ENCODE measurements at places on chromosomes 4 and X. TPM values are rescaled to one million over a fixed set of nuclear protein-coding genes. Genes with fewer than 3 reads are reported as not detected.

The TIGD4 gene
- total RNA-seq = 0.30 TPM

The CRLF2 gene
- total RNA-seq = 0.42 TPM

The NXF2 gene
- not detected for total RNA-seq

The CT55 gene
- total RNA-seq = not detected

The MEPE gene
- not detected for total RNA-seq

The GAGE12F gene
- total RNA-seq = not detected

The SYAP1 gene
- 28.3 TPM for total RNA-seq

The F9 gene
- total RNA-seq = not detected

DNA sequence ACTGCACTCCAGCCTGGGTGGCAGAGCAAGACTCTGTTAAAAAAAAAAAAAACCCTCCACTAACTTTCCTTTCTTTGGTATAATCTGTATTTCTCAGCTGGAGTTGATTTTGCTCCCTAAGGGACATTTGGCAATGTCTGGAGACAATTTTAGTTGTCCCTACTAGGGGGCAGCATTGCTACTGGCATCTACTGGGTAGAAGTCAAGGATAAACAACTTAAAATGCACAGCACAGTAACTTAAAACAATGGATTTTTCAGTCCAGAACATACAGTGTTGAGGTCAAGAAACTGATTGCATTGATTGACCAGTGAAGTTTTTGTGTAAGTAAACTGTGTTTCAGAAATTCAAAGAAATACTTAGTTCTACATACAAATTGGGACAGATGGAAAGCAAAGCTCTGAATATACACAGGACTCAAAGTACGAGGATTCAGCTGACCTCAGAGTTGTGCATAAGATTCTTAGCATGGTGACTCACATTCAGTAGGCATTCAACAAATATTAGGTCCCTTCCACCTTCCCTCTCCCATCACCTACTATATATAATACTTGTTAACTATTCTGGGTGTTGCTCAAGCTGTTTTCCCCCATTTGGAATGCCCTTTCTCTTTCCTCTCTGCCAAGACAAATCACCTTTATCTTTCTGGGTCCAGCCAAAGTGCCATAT is 8.8 kb downstream of the DDX53 start:
- H3K27me3 ChIP-seq = no peaks in the 10 kb centered on the region
- no peak overlapping the region for H3K27ac ChIP-seq
- no peak for DNase-seq
- no peaks in the 10 kb centered on the region for H3K4me1 ChIP-seq

DNA sequence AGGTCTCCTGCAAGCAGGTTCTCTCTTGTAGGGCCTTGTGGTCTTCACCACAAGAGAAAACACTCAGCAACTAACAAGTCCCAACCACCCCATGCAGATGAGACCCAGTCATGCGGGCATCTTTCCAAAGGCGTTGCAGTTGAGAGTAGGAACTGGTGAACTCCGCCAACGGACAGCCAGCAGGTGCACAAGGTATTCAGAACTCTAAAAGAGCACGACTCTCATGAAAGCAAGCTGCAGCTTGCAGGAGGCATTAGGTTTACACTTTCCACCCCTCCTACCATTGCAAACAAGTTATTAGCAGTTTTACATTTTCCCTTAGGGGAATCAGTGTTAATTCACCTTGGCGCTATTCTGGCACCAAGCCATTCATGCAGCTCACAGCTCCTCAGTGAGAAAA is 173.4 kb upstream of the KIT start:
- no peaks in the 10 kb centered on the region for H3K4me1 ChIP-seq
- no peak overlapping the region for H3K27ac ChIP-seq
- no peaks in the 10 kb centered on the region for H3K36me3 ChIP-seq
- no peak overlapping the region for H3K4me3 ChIP-seq

DNA sequence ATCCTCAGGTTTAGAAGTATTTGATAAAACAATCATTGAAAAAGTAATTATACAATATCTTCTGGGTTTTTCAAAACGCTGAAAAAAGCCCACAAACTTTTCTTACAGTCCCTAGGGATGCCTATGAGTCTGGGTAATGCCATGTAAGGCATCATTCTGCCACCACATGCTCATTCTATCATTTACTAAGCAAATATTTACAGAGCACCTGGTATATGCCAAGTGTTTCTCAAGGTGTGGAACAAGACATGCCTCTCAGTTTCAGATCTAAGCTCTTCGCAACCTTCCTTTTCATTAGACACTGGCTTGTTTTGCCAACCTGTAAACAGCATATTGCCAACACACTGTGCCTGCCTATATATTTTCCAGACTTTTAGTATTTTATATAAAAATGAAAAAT is 17.7 kb downstream of the MID1 start:
- no peaks in the 10 kb centered on the region for H3K36me3 ChIP-seq
- H3K27ac ChIP-seq = no peak overlapping the region

- H3K36me3 ChIP-seq = no peaks in the 10 kb centered on the region
- H3K27me3 ChIP-seq = no peaks in the 10 kb centered on the region
- H3K27ac ChIP-seq = no peak overlapping the region
- H3K4me1 ChIP-seq = peaks cover 18% of the 10 kb centered on the region
- no peak overlapping the region for H3K4me3 ChIP-seq
Measured at GRCh38 chr4:118758293-118758692, 73.1 kb downstream of the METTL14 start.

GRCh38 chr4:138538743-138539142 is 296.6 kb upstream of the SLC7A11 start:
- H3K27ac ChIP-seq = no peak overlapping the region
- H3K4me1 ChIP-seq = peaks cover 2% of the 10 kb centered on the region
- H3K27me3 ChIP-seq = no peaks in the 10 kb centered on the region
- no peaks in the 10 kb centered on the region for H3K36me3 ChIP-seq
- no peak overlapping the region for H3K4me3 ChIP-seq

- H3K4me3 ChIP-seq = no peak overlapping the region
- H3K4me1 ChIP-seq = no peaks in the 10 kb centered on the region
- DNase-seq = no peak
- H3K36me3 ChIP-seq = no peaks in the 10 kb centered on the region
- H3K27ac ChIP-seq = no peak overlapping the region
- no peaks in the 10 kb centered on the region for H3K27me3 ChIP-seq
Measured at GRCh38 chrX:20254712-20255299, 11.9 kb downstream of the RPS6KA3 start.

GRCh38 chrX:10239611-10240064 is 82.9 kb downstream of the CLCN4 start:
- H3K36me3 ChIP-seq = no peaks in the 10 kb centered on the region
- H3K4me1 ChIP-seq = no peaks in the 10 kb centered on the region
- no peak for DNase-seq
- H3K27me3 ChIP-seq = no peaks in the 10 kb centered on the region

DNA sequence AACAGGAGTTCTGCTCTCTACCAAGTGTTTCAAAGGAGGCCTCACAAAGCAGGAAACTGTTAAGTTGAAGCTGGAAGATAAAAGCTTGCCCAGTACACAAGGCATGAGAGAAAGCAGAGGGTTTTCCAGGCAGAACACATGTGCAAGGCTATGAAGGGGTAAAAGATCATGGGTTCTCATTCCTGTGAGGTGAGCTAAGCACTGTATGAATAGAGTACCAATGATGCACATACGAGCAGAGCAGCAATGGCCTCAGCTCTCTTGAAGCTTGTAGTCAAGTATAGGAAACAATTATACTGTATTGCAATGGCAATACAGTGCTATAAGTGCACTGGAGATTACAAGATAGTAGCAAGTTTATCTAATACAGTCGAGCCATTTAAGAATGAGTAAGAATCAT is 18.0 kb downstream of the TTC29 start:
- no peak overlapping the region for H3K4me3 ChIP-seq
- H3K27me3 ChIP-seq = no peaks in the 10 kb centered on the region
- no peaks in the 10 kb centered on the region for H3K4me1 ChIP-seq
- no peak for DNase-seq
- no peak overlapping the region for H3K27ac ChIP-seq

- DNase-seq = no peak
- no peaks in the 10 kb centered on the region for H3K36me3 ChIP-seq
- H3K4me1 ChIP-seq = no peaks in the 10 kb centered on the region
- no peak overlapping the region for H3K4me3 ChIP-seq
- H3K27ac ChIP-seq = no peak overlapping the region
Measured at GRCh38 chrX:111191598-111191997, 78.7 kb downstream of the CAPN6 start.

DNA sequence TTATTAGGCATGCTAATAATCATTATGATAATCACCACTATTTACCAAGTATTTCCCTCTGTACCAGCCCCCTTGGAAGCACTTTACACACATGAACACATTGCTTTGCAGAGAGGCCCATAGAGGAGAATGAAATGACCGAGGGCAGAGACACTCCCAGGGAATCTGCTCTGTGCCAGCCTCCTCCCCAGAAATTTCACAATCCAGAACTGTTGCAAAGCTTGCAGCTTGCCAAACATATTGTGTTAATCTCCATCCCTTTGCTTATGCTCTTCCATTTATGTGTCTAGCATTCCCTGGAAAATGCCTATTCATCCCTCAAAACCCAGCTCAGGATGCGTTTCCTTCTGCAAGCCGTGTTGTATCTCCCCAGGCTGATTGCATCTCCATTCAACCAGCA is 37.8 kb downstream of the CYTL1 start:
- no peak overlapping the region for H3K4me3 ChIP-seq
- no peaks in the 10 kb centered on the region for H3K27me3 ChIP-seq
- H3K36me3 ChIP-seq = no peaks in the 10 kb centered on the region
- no peak overlapping the region for H3K27ac ChIP-seq
- no peaks in the 10 kb centered on the region for H3K4me1 ChIP-seq

GRCh38 chrX:38664285-38664684 is 102.9 kb downstream of the TSPAN7 start:
- no peak overlapping the region for H3K27ac ChIP-seq
- no peaks in the 10 kb centered on the region for H3K4me1 ChIP-seq
- no peaks in the 10 kb centered on the region for H3K27me3 ChIP-seq
- no peaks in the 10 kb centered on the region for H3K36me3 ChIP-seq

DNA sequence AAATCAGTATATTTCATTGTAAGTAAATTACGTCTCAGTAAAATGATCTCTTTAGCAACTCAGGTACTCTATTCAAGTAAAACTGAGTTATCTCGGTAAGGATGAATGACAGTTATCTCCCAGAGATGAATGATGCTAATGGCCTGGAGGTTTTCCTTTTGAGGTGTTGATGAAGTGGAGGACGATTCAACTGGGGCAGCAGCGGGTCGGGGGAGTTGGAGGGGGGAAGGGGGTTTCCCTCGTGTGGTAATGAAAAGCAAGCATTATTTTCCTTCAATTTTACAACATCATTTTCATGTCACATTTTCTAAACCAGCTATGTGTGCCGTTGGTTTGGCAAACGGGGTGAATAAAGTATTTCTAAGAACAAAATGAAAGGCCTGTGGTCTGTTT is 92.4 kb upstream of the ATXN3L start:
- no peak overlapping the region for H3K27ac ChIP-seq
- no peaks in the 10 kb centered on the region for H3K36me3 ChIP-seq
- H3K4me3 ChIP-seq = no peak overlapping the region
- DNase-seq = no peak
- no peaks in the 10 kb centered on the region for H3K4me1 ChIP-seq

- DNase-seq = no peak
- H3K27me3 ChIP-seq = no peaks in the 10 kb centered on the region
- H3K4me1 ChIP-seq = peaks cover 9% of the 10 kb centered on the region
- no peaks in the 10 kb centered on the region for H3K36me3 ChIP-seq
Measured at GRCh38 chr4:86961116-86961515, 26.3 kb downstream of the AFF1 start.

DNA sequence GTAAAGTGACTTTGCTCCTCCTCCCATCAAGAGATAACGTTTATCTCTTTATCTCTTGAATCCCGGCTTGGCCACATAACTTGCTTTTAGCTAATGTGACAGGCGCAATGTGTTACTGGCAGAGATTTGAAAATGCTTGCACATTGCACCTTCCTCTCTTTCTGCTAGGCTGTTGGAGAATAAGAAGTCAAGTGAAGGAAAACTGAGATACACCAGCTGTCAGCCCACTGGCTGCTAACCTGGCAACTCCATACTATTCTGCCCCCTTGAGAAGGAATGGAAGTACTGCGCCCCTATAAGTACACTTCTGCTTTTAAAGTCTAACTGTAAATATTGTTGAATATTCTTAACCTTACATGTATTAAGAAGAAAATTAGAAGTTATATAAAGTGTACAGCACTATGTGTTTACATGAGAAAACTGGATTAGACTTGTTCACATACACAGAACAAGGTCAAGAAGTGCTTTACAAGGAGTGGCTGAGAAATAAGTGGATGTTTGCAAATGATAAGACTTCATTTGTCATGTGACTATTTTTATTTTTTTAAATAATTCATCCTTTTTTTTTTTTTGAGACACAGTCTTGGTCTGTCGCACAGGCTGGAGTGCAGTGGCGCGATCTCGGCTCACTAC is 424.5 kb upstream of the CTSO start:
- H3K4me3 ChIP-seq = no peak overlapping the region
- DNase-seq = no peak
- H3K36me3 ChIP-seq = no peaks in the 10 kb centered on the region
- no peak overlapping the region for H3K27ac ChIP-seq

GRCh38 chrX:31070057-31070468 is 1.8 kb downstream of the FTHL17 start:
- no peak for DNase-seq
- H3K27me3 ChIP-seq = no peaks in the 10 kb centered on the region
- H3K36me3 ChIP-seq = no peaks in the 10 kb centered on the region
- no peaks in the 10 kb centered on the region for H3K4me1 ChIP-seq
- no peak overlapping the region for H3K27ac ChIP-seq

DNA sequence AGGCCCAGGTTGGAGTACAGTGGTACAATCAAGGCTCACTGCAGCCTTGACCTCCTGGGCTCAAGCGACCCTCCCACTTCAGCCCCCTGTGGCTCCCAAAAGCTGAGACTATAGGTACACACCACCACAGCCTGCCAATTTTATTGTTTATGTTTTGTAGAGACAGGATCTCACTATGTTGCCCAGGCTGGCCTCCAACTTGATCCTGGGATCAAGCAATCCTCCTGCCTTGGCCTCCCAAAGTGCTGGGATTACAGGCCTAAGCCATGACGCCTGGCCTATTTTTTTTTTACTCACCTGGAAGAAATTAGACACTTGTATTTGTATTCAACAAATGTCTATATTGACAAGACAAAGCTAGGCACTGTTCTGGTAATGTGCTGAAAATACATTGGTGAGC is 25.1 kb downstream of the FAM156A start:
- H3K4me1 ChIP-seq = no peaks in the 10 kb centered on the region
- H3K36me3 ChIP-seq = no peaks in the 10 kb centered on the region
- no peak overlapping the region for H3K27ac ChIP-seq
- DNase-seq = peak; percentile 21

DNA sequence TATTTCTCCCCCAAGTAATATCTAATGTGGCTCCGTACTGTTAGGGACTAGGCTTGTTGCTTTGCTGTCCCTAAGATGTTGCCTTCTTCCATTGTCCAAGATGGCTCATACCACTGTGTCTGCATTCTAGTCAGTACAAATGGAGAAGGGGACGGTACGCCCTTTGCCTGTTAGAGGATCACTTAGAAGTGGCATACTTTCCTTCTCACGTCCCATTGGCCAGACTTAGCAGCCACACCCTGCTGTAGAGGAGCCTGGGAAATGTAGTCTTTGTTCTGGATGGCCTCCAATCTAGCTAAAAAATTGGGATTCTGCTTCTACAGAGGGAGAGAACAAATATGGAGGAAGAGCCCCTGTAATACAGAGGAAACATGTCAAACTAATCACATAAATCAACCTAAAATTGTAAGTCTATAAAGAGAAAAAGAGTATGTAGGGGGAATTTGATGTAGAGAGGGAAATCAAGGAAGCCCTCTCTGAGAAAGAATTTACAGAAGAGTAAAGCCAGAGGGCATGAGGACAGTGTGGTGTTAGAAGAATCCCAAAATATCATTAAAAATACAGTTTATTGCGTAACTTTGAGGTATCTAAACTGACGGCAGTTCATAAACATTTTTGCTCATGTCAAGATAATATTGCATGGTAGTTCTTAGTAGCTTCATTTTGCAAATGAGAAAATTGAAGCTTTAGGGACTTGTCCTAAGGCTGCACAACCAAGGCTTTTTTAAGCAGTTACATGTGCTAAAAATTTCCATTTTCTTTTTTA is 15.1 kb downstream of the PRIMPOL start:
- H3K4me1 ChIP-seq = no peaks in the 10 kb centered on the region
- H3K27me3 ChIP-seq = no peaks in the 10 kb centered on the region
- H3K27ac ChIP-seq = no peak overlapping the region
- peaks cover 8% of the 10 kb centered on the region for H3K36me3 ChIP-seq
- no peak for DNase-seq
